ENCODE measurements at places on chromosomes 3 and 15.

GRCh38 chr3:13548696-13549622 lies at the start of gene FBLN2:
Gene FBLN2 (plus strand): TSS chr3:13549125. CDS start chr3:13570356, 21,231 bp downstream.
- DNase-seq = peak; percentile 51

DNA sequence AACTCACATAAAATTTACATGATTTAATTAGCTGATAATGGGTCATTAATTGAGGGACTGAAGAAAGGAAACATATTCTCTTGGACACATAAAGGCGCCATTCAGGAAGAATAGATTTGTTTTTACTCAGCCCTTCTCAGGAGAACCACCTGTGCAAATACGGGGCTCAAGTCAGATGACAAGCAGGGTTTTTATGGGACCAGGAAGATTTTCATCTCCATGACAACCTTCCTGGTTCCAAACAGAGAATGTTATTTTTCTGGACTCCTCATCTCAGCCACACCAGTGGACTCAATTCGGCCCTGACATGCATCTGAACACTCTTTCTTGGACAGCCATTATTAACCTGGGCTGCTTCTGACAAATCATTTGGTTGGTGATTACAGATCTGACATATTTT lies 120.5 kb downstream of the PDZRN3 start:
- no peak for DNase-seq

- DNase-seq = no peak
These were observed 18.2 kb upstream of the SNRPA1 start for GRCh38 chr15:101313041-101313761.

DNA sequence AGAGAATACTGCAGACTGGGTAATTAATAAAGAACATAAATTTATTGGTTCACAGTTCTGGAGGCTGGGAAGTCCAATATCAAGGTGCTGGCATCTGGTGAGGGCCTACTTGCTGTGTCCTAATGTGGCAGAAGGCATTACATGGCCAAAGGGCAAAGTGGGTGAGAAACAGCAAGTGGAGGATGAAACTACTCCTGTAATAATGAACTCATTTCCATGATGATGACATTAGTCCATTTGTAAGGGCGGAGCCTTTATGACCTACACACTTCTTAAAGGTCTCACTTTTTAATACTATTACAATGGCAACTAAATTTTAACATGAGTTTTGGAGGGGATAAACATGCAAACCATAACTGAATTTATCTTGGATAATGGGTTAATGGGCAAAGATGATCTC lies 139.6 kb upstream of the SGO1 start:
- DNase-seq = no peak

DNA sequence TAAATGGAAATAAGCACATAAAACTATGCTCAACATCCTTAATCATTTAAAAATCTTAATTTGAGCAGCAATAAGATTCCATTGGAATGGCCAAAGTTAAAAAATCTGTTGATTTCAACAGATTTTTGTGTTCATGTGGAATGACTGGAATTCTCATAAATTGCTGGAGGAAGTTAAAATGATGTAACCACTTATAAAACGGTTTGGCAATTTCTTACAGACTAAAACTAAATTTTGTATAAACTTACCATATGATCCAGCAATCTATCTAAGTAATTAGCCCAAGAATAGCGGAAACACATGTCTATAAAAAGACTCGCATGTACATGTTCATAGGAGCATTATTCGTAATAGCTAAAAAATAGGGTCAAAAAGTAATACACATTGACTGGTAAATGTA lies 1713.6 kb downstream of the SI start:
- no peak for DNase-seq

DNA sequence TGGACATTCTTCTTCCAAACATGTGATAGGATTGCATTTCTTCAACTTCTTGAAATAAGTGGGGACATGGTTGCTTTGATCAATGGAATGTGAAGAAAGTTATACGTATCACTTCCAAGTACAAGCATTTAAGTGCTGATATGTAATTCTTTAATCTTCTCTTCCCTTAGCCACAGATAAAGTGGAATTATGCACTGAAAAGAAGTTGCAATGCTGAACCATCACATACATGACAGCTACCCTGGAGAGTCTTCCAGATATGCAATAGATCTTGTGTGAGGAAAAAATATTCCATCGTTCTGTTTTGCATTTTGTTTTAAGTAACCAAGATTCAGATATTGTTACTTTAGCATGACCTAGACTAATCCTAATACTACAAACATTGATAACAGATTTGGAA lies 674.3 kb downstream of the NSUN3 start:
- DNase-seq = no peak

DNA sequence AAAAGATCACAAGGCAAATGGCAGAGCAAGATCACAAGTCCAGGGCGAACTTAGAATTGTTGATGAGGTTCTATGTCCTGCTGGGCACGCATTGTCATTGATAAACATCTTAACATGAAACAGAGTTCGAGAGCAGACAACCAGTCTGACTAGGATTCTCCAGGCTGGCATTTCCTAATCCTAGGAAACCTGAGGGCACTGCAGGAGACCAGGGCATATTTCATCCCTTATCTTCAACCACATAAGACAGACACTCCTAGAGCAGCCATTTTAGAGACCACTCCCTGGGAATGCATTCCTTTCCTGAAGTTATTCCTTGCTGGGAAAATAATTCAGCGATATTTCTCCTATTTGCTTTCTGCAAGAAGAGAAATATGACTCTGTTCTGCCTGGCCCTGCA lies 1199.9 kb downstream of the SI start:
- DNase-seq = no peak

DNA sequence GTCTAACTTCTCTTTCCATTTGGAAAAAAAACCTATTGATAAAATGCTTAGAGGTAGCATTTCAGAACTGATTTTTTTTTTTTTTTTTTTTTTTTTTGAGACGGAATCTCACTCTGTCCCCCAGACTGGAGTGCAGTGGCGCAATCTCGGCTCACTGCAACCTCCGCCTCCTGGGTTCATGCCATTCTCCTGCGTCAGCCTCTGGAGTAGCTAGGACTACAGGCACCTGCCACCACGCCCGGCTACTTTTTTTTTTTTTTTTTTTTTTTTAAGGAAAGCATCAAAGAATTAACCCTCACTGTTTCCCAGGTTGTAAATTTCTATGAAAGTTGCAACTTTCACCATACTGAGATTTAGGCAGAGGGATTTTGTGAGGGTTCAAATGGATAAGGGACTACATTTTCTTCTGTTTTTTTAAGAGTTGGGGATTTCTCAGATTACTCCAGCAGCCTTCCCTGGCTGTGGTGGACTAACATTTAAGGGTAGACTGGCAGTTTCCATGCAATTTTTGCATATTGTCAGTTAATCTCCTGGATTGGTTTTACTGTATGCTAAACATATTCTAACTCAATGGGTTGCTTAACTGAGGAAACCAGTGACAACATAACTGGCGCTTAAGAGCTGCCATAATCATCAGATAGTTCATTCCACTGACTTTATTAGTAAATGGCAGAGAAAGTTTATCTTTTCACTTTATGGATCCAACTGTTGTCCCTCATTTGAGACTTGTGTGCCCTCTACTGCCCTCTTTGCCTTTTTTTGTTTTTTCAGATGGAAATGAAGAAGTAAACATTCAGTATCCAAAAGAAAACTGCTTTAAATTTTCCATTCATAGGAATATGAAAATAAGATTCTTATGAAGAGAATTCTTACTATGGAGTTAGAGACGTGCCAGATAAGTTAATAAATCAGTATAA lies 93.7 kb downstream of the NPTN start:
- no peak for DNase-seq

- DNase-seq = no peak
These were observed 15.9 kb downstream of the ABHD2 start for GRCh38 chr15:89104172-89104564.

DNA sequence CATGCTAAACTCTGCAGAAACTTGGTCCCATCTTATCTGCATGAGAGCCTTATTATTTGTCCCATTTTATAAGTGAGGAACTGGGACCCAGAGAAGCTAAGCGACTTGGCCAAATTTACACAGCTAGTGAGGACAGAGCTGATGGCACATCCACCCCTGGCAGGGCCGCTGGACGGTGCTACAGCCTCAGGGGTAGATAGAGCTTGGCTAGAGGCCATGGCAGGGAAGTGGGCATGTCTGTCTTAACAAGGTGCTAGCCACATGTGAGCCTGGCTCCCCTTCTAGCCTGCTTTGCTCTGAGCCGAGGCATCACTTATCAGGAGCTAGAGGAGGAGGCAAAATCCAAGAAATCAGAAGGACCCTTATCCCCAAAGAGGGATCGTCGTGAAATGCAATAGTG lies 36.7 kb upstream of the SYNM start:
- no peak for DNase-seq

- no peak for DNase-seq
These were observed 50.4 kb downstream of the FLNB start for GRCh38 chr3:58058361-58059263.

DNA sequence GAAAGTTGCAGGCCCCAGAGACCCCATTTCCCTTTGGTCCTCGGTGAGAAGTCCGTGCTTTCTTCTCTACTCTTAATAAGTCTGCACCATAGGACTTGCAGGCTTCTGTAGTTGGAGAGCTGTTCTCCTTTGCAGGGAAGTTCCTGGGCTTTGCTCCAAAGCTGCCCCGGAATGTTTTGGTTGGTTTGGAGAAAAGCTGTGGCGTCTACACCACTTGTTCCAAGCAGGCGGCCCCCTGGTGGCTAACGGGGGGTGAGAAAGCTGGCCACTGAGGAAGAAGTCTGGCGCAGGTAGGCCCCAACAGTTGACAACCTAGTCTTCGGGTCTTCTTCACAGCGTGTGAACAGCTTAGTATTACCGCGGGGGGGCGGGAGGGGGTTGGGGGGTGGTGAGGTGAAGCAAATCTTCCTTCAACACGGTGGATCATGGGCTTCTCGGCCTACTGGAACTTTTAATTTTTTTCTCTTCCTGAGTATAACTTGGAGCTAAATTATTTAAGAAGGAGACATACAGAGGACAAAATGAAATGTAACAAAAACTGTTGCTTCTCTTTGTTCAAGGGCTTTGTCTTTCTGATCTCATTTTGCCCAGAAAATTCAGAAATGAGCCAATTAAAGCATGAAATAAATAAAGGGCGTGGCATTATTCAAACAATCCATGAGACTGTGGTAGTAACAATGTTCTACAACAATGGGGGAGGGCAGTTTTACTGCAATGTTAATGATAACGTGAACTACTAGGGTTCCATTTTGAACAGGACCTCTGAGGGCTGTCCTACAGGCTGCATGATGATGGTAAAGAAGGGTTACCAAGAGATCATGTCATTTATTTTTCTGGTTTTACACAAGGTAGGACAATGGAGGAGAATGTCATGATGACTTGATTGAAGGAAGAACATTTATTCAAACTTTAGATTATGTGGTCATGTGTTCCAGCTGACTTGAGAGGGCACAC lies 2.2 kb upstream of the THRB start:
- DNase-seq = peak; percentile 47

DNA sequence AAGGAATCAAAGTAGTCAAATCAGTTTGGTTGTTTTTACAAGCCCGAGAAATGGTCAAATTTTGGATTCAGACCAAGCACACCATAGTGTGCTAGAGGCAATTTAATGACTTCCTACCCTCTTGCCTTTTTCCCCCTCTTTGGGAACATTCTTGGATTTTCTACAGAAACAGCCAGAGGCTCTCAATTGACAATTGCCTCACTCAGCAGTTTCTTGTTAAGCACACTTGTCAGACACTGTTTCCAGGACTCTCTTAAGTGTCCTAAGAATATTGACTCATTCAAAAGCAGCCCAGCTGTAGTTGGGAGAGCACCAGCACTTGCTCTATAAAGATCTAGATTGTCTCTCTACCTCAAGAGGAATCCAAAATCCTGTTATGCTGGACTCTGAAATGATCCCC lies 1.5 kb upstream of the SLC35G2 start:
- no peak for DNase-seq

DNA sequence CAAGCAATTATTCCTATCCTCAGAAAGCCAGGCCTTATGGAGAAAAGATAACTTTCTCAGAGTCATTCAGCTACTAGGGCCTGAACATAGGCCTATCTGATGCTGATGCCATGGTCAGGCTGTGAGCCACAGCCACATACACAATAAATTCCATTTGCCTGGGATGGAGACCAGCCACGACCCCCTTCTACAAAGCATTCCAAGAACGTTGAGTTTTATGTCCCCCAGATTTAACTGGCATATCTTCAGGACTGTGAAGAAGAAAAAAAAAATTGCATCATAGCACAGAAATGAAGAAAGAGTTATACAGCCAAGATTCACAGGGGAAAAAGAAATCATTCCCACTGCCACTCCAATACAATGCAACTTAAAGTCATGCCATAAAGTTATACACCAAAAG lies 100.0 kb downstream of the THBS1 start:
- no peak for DNase-seq

- DNase-seq = no peak
These were observed 63.9 kb downstream of the DAPK2 start for GRCh38 chr15:63982381-63982854.

DNA sequence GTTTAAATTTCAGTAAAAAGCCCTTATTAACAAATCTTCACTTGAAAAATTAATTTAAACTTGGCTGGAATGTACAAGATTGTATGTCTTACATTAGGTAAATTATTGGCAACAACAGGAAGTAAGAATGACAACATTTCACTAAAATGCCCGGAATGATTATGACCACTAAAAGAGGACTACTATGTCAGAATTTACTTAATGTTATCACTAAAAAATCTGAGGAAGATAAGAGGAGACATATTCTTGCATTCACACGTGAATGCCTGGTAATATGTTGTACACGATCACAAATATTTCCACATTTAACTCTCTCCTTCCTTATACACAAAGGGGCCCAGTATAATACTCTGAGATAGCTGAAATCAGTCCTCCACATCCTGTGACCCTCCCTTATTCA lies 29.7 kb downstream of the VGLL3 start:
- no peak for DNase-seq

GRCh38 chr15:74406992-74407705 lies 26.6 kb downstream of the SEMA7A start:
- DNase-seq = peak; percentile 30

DNA sequence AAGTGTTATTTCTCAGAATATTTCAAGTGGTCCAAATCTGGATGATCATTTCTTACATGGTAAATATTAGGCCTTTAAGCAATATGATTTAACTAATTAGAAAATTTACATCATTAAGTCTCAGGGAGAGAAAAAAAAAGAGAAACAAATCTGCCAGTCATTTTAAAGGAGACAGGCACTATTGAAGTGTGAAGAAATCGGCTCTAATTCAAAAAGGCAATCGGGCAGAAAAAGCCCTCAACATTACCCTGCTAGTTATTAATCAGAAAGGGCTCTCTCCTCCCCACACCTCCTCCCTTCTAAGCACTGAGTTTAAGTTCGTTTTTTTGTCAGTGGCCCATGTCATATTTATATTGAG lies 215.9 kb downstream of the MEIS2 start:
- DNase-seq = no peak
